ENCODE measurements at places on chromosomes 12 and 14. TPM values are rescaled to one million over a fixed set of nuclear protein-coding genes. Genes with fewer than 3 reads are reported as not detected.

The CYP46A1 gene
- total RNA-seq, result 0.56 TPM

The STON2 gene
- total RNA-seq, result 0.85 TPM

The TCL1B gene
- total RNA-seq, result not detected

The CD63 gene
- 2,526 TPM for total RNA-seq

The PDZRN4 gene
- total RNA-seq, result not detected

The TAS2R31 gene
- total RNA-seq, result 5.6 TPM

The OR6C75 gene
- not detected for total RNA-seq

The GLT8D2 gene
- 14.8 TPM for total RNA-seq

The MGST1 gene
- 54.4 TPM for total RNA-seq

The TBK1 gene
- total RNA-seq, result 40.3 TPM

The DYRK4 gene
- 28.6 TPM for total RNA-seq

The IL22 gene
- total RNA-seq, result not detected

The CCDC175 gene
- total RNA-seq, result not detected

The FOXA1 gene
- not detected for total RNA-seq

The TEX52 gene
- not detected for total RNA-seq

The MYF6 gene
- not detected for total RNA-seq

The ACSM4 gene
- not detected for total RNA-seq

The OR2AP1 gene
- not detected for total RNA-seq

The IGFBP6 gene
- 1,794 TPM for total RNA-seq

The NINJ2 gene
- total RNA-seq, result 0.28 TPM

The PRKD1 gene
- total RNA-seq, result 21.7 TPM

The OAS2 gene
- 3.1 TPM for total RNA-seq

The COX8C gene
- total RNA-seq, result not detected

The AMDHD1 gene
- under 0.01 TPM for total RNA-seq

The IGF1 gene
- 0.56 TPM for total RNA-seq

The TAS2R8 gene
- total RNA-seq, result not detected

The CCDC38 gene
- total RNA-seq, result under 0.01 TPM

The FAR2 gene
- 14.4 TPM for total RNA-seq

The HHIPL1 gene
- total RNA-seq, result 9.3 TPM

The SVOP gene
- total RNA-seq, result under 0.01 TPM

The EXOC3L4 gene
- under 0.01 TPM for total RNA-seq

The OVCH1 gene
- total RNA-seq, result under 0.01 TPM

The SMCO3 gene
- total RNA-seq, result 0.38 TPM

The NPAS3 gene
- under 0.01 TPM for total RNA-seq
